ENCODE measurements at places on chromosomes 5 and 9. TPM values are rescaled to one million over a fixed set of nuclear protein-coding genes. Genes with fewer than 3 reads are reported as not detected.

Gene INSL4
- total RNA-seq, result not detected

Gene LECT2
- total RNA-seq, result not detected

Gene RMI1
- 9.4 TPM for total RNA-seq

DNA sequence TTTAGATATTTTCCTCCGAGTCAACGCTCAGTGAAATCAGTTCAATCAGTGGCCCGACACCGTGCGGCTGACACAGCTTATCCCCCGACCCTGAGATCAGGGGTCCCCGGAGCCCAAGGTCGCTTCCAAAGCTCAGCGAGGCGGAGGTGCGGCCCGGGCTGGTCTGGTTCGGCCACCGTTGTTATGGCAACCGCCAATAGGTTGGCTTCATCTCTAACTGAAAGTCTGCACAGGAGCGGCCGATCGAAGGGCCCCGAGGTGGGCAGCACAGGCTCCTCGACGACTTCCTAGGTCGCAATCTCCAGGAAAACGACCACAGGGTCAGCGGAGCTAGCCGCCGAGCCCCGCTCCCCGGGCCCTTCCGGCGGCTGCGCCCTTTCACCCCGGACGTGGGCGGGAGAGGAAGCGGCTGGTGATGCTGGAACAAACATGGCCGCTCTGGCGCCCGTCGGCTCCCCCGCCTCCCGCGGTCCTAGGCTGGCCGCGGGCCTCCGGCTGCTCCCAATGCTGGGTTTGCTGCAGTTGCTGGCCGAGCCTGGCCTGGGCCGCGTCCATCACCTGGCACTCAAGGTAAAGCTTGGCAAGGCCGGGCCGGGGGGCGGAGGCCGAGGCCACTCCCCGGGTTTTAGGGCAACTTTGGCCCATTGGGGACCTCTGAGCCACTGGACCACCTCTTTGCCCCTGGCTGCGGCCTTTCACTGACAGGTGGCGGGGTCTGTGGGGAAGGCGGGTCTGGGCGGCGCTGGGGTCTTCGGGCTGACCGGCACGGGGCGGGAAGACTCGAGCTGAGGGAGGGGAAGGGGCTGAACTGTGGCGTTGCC is at the start of gene GPR107:
GPR107 (plus strand) TSS at position 403 of the 821 bp plus-strand sequence; CDS start at position 430, 27 bp downstream.
- peak; percentile 51 for DNase-seq

DNA sequence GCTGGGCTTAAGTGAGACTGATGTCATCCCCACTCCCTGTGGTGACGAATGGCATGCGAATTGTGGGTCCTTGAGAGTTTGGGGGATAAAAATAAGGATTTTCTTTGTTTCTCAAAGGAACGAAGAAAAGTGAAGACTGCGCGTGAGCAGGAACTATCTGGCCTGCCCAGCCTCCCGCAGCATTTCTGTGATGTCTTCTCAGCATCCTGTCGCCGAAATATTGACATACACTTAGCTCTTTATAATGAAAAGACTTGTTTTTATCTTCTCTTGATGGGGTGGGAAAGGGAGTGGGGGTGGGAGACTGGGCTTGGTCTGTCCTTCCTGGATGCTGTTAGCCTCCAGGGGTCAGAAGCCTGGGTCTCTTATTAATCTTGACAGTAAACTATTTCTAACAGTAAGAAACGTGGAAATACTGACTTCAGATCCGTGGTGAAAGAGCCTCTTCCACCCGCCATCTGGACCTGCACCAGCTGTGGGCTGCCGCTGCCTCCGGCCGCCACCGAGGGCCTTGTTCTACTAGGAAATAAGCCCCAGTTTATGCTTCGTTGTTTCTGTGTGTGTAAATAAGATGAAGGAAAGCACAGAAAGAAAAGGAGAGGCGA is 239.6 kb downstream of the FANCC start:
- DNase-seq, result no peak

GRCh38 chr9:99811172-99811571 is 10.5 kb upstream of the NR4A3 start:
- DNase-seq, result no peak

- DNase-seq, result no peak
Observed at GRCh38 chr5:137937994-137938750, 48.9 kb downstream of the PKD2L2 start.

Gene MGAT1
- total RNA-seq, result 54.4 TPM

Gene IL3
- not detected for total RNA-seq

DNA sequence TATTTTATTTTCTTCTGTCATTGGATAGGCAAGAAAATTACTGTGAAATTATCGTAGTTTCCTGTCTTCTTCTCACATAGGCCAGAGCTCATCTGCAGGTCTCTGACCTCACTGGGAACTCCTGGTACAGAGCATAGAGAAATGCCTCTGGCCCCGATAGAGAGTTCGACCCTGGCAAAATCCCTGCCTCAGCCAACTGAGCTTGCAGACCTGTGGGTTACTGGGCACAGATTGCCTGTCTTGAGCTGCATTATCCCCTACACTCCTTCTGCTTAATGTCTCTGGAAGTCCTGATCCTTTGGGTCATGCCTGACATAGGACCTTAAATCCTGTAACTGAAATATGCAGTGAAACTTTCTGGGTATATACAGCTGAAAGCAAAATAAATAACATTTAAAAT is 439.3 kb upstream of the CTNND2 start:
- DNase-seq, result no peak

- DNase-seq, result peak; percentile 40
Observed at GRCh38 chr9:99822806-99823591, 1.3 kb downstream of the NR4A3 start.

Gene UNC13B
- 13.9 TPM for total RNA-seq

DNA sequence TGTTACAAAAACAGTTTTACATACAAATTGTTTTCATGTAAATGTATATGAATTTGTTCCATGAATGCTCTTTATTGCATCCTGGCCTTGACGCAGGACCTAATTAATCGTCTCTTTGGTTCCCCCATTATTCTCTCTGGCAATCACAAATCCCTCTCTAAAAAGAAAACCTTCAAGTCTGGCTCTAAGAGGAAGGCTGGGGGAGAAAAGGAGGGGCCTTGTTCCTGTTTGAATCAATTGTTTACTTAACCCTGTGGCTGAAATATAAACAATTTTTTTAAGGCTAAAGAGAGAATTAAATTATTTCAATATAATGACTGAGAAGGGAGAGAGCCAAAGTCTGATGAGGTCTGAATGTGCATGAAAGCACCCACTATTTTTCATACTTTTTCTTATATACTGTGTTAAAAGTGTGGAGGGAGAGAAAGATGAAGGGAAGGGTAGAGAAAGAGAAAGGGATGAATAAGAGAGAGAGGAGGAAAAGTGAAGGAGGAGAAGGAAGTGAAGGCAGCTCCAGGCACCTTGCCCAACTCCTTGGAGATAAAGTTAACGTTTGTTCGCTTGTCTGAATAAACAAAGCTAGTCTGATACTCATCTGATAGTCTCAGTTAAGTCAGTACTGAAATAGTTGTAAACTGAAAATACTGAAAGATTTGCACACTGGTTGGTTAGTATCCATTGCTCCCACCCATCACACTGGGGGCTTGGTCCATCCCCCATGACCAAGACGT is 116.4 kb upstream of the SPDL1 start:
- DNase-seq, result no peak

DNA sequence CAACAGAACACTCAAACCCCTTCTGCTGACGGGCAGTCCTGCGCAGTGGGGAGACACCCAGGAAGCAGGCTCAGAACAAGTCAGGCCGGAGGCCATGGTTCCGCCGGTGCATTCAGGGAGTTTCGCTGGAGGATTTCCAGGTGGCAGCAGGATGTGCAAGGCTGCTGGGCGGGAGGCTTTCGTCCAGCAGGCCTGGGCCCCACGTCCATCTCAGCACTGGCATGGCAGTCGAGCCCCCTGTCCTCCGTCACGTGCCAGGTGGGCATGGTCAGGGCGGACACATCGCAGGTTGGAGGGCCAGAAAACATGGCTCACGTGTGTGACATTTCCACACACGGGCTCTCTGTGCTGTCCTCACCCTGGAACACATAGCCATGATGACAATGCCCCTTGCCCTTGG is 299.9 kb upstream of the IRX2 start:
- no peak for DNase-seq

- DNase-seq, result no peak
Observed at GRCh38 chr5:137491121-137491520, 8.0 kb downstream of the SPOCK1 start.
